ENCODE measurements at places on chromosomes 3 and 15.

- H3K4me1 ChIP-seq: peaks cover 11% of the 10 kb centered on the region
- H3K27me3 ChIP-seq: peaks cover 17% of the 10 kb centered on the region
- no peak for DNase-seq
- H3K36me3 ChIP-seq: no peaks in the 10 kb centered on the region
- H3K4me3 ChIP-seq: no peak overlapping the region
Observed at GRCh38 chr3:127745656-127746399, 73.1 kb downstream of the ABTB1 start.

DNA sequence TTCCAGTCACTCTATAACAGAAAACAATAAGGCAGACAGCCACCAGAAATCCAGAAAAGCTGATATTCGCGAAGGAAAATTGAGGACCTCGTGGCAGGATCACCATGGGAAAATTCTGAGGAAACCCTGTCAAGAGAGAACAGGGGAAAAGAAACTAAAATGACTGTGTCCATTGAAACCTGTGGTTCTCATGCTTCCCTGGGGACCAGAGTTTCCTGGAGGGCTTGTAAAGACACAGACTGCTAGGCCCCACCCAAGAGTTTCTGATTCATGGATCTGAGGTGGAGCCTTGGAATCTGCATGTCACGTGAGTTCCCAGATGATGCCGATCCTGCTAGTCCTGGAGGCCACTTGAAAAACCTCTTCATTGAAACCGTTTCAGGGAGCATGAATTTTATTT, 420.5 kb downstream of the EPHB1 start:
- H3K27ac ChIP-seq: no peak overlapping the region
- no peak for DNase-seq
- no peak overlapping the region for H3K4me3 ChIP-seq
- no peaks in the 10 kb centered on the region for H3K4me1 ChIP-seq
- H3K27me3 ChIP-seq: no peaks in the 10 kb centered on the region

DNA sequence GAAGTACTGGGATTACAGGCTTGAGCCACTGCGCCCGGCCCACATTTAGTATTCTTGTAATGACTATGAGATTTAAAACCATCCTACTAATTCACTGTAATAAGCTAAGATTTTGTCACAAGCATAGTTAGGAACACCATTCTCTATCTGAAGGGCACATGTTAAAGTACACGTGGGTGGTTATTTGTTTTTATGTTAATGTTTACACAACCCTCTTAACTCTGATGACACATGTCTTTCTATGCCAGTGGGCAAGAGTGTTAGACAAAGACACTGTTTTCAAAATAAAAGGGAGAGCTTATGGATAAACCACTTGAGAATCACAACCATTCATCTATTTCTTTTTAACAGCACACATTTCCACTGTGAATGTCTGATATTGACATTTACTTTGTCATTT, 537.6 kb upstream of the IL12A start:
- H3K27ac ChIP-seq: no peak overlapping the region
- DNase-seq: no peak
- H3K36me3 ChIP-seq: no peaks in the 10 kb centered on the region
- no peaks in the 10 kb centered on the region for H3K4me1 ChIP-seq
- no peaks in the 10 kb centered on the region for H3K27me3 ChIP-seq

DNA sequence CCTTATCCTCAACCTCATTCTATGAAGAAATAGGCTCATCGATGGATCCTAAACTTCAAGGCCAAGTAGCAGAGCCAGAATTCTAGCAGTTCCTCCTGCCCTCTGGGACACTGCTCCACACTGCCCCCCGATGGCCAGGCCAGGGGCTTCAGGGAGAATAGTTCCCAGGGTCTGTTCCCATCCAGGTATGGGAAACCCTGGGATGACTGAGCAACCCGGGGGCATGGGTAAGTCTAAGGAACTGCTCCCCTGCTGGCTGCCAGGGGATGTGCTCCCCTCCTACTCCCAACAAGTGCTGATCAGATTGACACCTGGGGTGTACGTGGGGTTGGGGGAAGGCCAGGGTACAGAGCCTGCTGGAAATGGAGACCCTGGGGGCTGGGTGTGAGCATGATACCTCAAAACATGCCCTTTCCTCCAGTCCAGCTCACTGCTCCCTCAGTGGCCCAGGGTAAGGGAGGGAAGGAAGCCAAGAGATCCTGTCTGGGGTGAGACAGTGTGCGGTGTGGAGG, 7.6 kb downstream of the ULK3 start:
- H3K27ac ChIP-seq: no peak overlapping the region
- H3K27me3 ChIP-seq: no peaks in the 10 kb centered on the region
- peaks cover 44% of the 10 kb centered on the region for H3K36me3 ChIP-seq

- no peak for DNase-seq
- H3K27me3 ChIP-seq: peaks cover 78% of the 10 kb centered on the region
- peak within 1 kb of the TSS; percentile 47 for H3K4me3 ChIP-seq
- no peak within 1 kb of the TSS for H3K27ac ChIP-seq
Observed at GRCh38 chr15:80404057-80404760, at the start of gene ARNT2. TSS of gene ARNT2 (plus strand) at chr15:80404382. CDS start at chr15:80404516, 134 bp downstream.

DNA sequence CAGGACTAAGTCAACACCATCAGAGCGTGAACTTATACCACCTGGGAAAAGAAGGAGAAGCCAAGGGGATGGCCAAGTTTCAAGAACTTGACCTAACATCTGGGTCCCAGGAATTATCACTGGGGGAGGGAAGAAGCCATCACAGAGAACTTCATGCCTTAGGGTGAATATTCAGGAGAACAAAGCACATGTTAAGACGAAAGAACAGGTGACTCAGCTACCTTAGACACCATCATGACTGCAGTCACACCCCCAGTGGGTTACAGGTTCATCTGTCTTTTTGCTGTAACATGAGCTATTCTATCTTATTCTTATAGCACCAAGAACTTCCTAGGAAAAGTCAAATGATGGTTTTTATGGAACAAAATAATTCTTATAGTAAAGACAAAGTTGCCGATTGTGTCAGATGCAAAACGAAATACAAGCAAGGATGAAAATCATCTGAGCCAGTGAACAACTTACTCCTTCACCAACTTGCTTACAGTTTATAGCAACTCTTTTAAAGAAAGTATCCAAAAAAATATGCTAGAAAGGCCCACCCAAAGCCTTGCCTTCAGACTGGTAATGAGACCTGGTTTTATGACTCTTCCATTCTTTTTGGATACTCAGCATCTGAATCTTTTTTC, 72.0 kb downstream of the TPRA1 start:
- no peak overlapping the region for H3K27ac ChIP-seq
- DNase-seq: no peak
- no peak overlapping the region for H3K4me3 ChIP-seq
- no peaks in the 10 kb centered on the region for H3K4me1 ChIP-seq
- H3K36me3 ChIP-seq: no peaks in the 10 kb centered on the region

DNA sequence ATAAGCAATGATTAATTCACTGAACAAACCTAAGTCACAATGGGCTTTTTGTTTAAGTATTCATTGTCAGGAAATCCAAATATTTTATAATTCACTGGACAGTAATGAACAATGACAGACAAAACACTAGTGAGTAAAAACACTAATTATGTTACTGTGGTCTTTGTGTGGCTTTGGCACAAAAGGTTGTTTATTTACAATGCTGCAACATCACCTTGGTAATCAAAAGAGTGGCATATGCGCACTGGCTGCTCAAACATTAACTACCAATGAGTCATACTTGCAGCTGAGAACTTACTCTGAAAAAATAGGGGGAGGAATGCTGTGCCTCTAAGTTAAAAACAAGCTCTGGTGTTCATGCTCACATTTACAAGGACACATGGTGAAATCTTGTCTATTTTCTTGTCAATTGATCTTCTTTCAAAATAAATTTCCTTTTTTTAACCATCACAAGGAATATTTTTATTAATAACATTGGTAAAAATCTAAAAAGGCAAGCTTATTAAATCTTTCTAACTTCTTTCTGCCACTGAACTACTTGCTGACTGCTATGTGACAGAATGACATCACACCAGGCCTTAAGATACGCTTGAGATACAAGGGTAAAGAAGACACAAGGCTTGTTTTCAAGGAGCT, 85.2 kb upstream of the PPIB start:
- H3K27ac ChIP-seq: peak overlapping the region; percentile 56
- peaks cover 54% of the 10 kb centered on the region for H3K36me3 ChIP-seq
- no peak for DNase-seq
- H3K4me3 ChIP-seq: peak overlapping the region; percentile 3
- H3K27me3 ChIP-seq: no peaks in the 10 kb centered on the region
- peaks cover 53% of the 10 kb centered on the region for H3K4me1 ChIP-seq

GRCh38 chr3:83233715-83234114, 1472.3 kb upstream of the GBE1 start:
- DNase-seq: no peak
- H3K36me3 ChIP-seq: no peaks in the 10 kb centered on the region
- no peaks in the 10 kb centered on the region for H3K27me3 ChIP-seq
- no peak overlapping the region for H3K4me3 ChIP-seq

- H3K36me3 ChIP-seq: peaks cover 81% of the 10 kb centered on the region
- peaks cover 3% of the 10 kb centered on the region for H3K4me1 ChIP-seq
- no peak overlapping the region for H3K27ac ChIP-seq
Observed at GRCh38 chr15:51938286-51938685, 33.3 kb downstream of the LEO1 start.

- no peak overlapping the region for H3K4me3 ChIP-seq
- DNase-seq: no peak
- peaks cover 32% of the 10 kb centered on the region for H3K27me3 ChIP-seq
- no peaks in the 10 kb centered on the region for H3K4me1 ChIP-seq
Observed at GRCh38 chr3:63354160-63354559, 76.1 kb downstream of the SYNPR start.

GRCh38 chr15:72233769-72234168, 2.8 kb upstream of the PKM start:
- peaks cover 28% of the 10 kb centered on the region for H3K36me3 ChIP-seq
- H3K4me1 ChIP-seq: peaks cover 56% of the 10 kb centered on the region
- no peak overlapping the region for H3K4me3 ChIP-seq

DNA sequence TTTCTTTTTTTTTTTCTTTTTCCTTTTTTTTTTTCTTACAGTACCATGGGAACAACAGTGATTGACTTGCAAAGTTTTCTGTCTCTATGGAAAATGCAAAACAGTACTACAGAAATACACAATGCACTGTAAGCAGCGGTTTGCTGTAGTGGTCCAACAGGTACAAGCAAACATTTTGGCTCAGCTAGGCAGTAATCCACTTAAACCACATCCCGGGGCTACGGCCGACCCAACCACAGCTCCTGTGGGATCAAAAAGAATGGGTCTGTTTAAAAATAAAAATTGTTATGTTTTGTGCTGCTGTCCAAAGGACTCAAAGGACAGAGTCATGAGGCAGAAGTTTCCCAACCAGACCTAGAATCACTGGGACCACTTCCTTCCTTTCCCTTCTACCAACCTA, 667.1 kb upstream of the ADAMTS9 start:
- DNase-seq: no peak
- no peaks in the 10 kb centered on the region for H3K36me3 ChIP-seq
- no peak overlapping the region for H3K27ac ChIP-seq
- peaks cover 31% of the 10 kb centered on the region for H3K27me3 ChIP-seq
- no peak overlapping the region for H3K4me3 ChIP-seq
- H3K4me1 ChIP-seq: no peaks in the 10 kb centered on the region

DNA sequence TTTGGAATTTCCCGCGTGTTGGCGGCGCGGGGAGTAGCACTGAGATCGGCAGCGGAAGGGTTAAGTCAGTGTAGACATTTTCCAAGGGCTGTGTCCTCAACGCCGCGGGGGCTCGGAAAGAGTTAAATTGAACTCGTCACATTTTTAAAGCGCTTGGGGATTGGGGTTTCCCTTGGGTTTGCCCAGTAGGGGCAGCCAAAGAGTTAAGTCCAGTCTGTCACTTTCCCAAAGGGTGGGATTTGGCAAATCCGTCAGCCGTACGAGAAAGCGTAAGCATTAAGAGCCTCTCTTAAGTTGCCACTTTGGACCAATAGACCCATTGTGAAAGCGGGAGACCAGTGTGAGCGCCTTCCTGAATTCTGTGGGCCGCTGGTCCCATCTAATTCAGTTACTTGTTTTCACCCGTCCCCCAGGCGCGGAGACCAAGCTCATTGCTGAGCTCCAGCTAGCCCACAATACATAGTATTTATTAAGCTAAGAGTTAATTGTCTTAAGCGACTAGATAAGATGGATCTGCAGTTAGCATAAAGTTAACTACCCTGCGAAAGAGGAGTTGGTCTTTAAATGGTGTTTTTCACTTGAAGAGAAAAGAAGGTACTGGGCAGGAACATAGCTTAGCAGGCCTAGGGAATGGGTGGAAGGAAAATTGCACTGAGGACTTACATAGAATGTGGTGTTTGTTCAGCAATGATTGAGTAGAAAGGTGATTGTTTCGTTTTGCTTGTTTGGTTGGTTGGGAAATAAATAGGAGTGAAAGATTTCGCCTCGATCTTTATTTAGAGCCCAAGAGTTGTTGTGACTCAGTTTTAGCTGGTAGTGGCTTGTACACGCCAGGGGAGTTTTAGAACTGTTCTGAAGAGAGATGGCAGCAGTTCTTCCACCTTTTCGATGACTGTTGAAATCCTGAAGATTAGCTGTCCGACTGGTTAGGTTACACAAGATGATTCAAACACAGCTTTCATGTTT, 932 bp downstream of the ARL8B start:
- H3K36me3 ChIP-seq: peaks cover 38% of the 10 kb centered on the region
- peak overlapping the region; percentile 97 for H3K4me3 ChIP-seq
- peak overlapping the region; percentile 94 for H3K27ac ChIP-seq

GRCh38 chr3:27326629-27327545, 42.3 kb downstream of the NEK10 start:
- no peaks in the 10 kb centered on the region for H3K27me3 ChIP-seq
- H3K4me3 ChIP-seq: no peak overlapping the region
- H3K4me1 ChIP-seq: no peaks in the 10 kb centered on the region
- DNase-seq: no peak

DNA sequence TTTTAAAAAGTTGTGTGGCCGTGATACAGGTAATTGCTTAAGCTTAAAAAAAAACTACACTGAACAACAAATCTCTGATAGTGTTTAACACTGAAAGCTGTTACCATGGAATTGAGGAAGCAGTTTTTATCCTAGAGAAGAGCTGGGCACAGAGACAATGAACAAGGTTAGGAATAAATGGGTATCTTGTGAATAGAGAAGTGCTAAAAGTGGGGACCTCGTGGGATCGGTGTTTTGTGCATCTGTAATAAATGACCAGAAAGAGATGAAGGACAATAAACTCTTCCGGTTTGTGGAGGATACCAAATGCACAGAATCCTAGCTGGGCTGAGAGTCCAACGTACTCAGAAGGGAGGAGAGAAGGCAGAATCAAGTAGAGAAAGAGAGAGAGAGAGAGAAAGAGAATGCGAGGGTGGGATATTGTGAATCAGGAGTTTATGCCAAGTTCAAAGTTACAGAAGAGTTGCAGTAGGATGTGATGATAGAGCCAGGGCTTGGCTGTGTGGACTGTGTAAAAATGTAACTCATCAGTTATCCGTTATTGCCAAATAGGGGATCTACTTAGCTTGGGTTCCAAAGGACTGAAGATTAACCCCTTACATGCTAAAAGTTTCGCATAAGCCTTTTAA, 148.9 kb downstream of the IL20RB start:
- H3K4me1 ChIP-seq: no peaks in the 10 kb centered on the region
- H3K27me3 ChIP-seq: peaks cover 9% of the 10 kb centered on the region
- H3K4me3 ChIP-seq: no peak overlapping the region

Measured in activated T-cell treated with anti-CD3 and anti-CD28 coated beads, Interleukin-2, amount 50 U/mL, for 24 hours (primary cell).